ENCODE measurements at places on chromosomes 2 and 18. TPM values are rescaled to one million over a fixed set of nuclear protein-coding genes. Genes with fewer than 3 reads are reported as not detected.

- DNase-seq: no peak
These were observed 44.3 kb downstream of the SPRED2 start for GRCh38 chr2:65388051-65388531.

- DNase-seq: no peak
These were observed 57.3 kb downstream of the ITGB1BP1 start for GRCh38 chr2:9366026-9366425.

DNA sequence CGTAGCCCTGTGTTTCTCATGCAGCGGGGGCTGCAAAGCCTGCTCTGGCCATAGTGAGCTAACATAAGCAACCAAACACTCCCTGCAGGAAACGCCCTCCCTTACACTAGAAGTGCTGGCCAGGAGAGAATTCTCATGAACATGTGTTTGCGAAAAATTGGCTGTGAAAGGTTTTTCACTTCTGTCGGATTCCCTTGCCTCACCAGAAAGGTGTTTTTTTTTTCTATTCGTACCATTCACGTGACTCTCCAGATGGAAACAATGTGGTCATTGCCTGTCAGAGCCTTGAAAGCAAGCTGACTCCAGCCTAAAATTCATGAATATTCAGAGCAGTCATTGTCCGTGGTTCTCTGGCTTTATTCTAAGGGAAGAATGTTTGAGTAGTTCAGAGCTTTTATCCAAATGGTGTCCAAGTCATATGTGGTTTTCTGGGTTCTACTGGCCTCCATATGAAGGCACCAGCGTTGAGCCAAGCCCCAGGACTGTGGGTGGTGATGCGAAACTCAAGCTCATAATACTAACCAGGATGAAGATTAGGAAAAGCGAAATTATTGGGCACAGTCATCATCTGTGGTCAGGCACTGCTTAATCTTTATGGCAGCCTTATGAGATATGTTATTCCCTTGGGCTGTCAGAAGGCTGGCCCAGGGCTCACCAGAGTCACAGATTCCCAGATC, 236.4 kb downstream of the ALPK2 start:
- DNase-seq: peak; percentile 28

DNA sequence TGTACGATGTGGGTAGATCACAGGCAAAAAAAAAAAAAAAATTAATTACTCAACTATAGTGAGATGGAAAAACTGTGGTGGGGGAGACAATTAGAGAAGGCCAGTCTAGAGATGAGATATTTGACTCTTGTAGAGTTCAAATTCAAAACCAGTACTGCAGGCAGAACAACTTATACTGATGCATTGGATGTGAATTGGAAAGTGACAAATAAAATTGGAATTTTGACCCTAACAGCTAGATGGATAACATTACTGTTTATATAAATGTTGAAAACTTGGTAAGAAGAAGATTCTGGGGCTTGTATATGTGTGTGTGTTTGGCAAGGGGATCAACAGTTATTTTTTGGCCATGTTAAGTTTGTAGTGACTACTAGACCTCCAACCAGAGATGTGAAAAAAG, 256.9 kb downstream of the RND3 start:
- no peak for DNase-seq

- no peak for DNase-seq
These were observed 190.1 kb downstream of the PDE11A start for GRCh38 chr2:177882501-177882900.

DNA sequence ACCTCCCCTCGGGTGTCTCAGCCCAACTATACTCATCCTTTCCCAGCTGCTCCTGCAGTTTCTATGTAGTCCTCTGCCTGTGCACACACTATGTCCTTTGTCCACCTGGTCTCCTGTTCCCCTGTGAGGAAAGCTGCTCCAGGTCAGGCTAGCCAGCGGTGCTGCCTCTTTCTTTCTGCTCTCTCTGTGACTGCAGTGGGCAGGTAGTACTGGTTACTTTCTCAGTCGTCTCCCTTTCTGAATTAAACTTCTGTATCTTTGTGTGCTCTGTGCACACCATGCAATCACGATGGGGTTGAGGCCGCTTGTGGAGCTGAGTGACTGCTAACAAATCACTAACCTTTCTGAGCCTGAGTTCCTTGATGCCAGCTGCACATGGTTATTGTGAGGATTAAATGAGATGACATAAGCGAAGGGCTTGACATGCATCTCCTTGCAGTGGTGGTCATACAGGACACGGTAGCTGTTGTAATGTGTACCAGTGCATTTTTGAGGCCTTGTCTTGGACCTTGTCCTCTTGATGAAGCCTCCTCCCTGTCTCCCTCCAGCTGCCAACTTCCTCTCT, 3.5 kb downstream of the FARP2 start:
- DNase-seq: peak; percentile 33

- DNase-seq: no peak
These were observed 403.3 kb upstream of the FANCL start for GRCh38 chr2:58644451-58644850.

DNA sequence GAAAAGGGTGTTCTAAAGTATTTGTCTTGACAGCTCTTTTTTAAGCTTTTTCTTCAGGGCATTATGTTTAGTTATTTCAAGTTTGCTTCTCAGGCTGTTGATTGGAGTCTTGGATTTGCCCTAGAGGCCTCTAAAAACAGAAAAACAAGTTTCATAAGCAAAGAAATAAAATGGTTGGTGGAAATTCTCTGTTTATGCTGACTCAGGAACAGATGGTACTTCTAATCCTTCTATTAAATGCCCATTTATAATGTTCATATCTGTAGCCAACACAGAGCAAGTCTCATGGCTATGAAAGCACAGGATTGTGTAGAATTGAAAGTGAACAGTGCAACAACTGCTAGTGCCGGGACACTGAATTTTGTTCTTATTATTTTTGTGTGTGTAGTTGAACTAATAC, 60.4 kb downstream of the KCNJ3 start:
- DNase-seq: no peak

Gene CCBE1
- 16.4 TPM for polyA plus RNA-seq

Gene TRIM43B
- not detected for polyA plus RNA-seq

Gene LYPD1
- polyA plus RNA-seq: 17.4 TPM

Gene SP110
- polyA plus RNA-seq: 10.9 TPM

Gene PRSS56
- polyA plus RNA-seq: not detected

Gene DES
- 60.9 TPM for polyA plus RNA-seq

Gene AQP12A
- not detected for polyA plus RNA-seq

Gene EPB41L3
- polyA plus RNA-seq: 22.9 TPM

Gene CFAP53
- 0.86 TPM for polyA plus RNA-seq

Gene FTCDNL1
- polyA plus RNA-seq: 6.1 TPM

Gene CRYGD
- polyA plus RNA-seq: 0.47 TPM

Measured in hepatocyte (in vitro differentiated cells).